ENCODE measurements at places on chromosomes 4 and X. TPM values are rescaled to one million over a fixed set of nuclear protein-coding genes. Genes with fewer than 3 reads are reported as not detected.
A peak's percentile ranks its signal among the peaks of the same experiment; 100 is the strongest.

FABP2 gene
- total RNA-seq = not detected

TMPRSS11B gene
- total RNA-seq = not detected

DNA sequence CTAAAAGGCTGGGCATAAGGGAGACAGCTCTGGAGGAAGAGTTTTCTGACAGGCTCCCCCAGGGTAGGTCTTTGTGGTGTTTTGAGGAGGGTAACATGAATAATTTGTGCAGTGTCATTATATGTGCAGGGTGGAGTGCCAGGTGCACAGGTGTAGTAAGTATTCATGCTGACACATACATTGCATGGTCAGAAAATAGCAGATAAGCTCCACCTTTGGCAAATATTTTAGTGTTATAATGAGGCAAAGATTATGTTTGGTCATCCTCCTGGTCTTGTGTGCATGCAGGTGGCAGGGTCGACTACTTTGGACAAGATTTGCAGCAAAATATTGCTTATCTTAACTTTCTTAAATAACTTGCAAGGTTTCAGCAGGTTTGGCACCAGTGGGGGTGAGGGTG lies 910.4 kb upstream of the PCDH10 start:
- no peak for DNase-seq

GRCh38 chr4:54954656-54955388 lies 170.6 kb downstream of the KDR start:
- DNase-seq = peak; percentile 40

USP17L12 gene
- total RNA-seq = not detected

DNA sequence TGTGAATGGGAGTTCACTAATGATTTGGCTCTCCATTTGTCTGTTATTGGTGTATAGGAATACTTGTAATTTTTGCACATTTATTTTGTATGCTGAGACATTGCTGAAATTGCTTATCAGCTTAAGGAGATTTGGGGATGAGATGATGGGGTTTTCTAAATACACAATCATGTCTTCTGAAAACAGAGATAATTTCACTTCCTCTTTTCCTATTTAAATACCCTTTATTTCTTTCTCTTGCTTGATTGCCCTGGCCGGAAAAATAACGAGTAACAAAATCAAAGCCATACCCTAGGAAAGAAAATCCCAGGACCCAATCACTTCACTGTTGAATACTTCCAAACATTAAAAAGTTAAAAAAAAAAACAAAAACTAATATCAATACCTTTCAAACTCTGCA lies 67.7 kb upstream of the UGT2B4 start:
- no peak for DNase-seq

- DNase-seq = no peak
Measured at GRCh38 chrX:103177556-103177955, 37.4 kb upstream of the BEX4 start.

DNA sequence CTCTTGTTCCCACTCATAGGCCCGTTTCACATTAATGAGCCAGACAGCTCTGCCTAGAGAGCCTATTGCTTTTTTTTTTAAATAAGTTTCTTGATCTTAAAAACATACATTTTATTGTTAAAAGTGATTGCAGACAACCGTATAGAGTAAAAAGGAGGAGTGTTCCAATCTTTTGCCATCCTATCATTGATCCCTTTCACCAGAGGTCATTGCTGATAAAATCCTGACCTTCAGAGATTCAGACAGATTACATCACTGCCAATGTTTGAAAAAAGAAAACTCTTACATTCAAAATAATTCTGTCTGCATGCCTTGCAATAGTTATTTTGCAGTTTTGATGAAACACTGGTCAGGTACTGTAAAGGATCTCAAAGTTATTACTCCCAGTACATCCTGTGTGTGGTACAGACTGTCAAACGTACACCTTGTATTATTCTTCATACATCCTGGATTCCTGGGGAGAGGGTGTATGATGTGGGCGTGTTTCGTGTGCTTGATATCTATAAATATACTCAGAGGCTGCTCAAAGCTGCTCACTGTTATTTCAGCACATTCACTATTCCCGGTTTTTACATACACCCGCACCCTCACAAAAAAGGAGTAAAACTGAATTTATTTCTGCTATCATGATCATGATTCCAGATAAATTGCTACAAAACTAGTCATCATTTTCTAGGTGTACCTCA lies 15.4 kb upstream of the KLHL2 start:
- no peak for DNase-seq

GRCh38 chr4:87211249-87211952 lies 9.0 kb downstream of the KLHL8 start:
- peak; percentile 20 for DNase-seq

DNA sequence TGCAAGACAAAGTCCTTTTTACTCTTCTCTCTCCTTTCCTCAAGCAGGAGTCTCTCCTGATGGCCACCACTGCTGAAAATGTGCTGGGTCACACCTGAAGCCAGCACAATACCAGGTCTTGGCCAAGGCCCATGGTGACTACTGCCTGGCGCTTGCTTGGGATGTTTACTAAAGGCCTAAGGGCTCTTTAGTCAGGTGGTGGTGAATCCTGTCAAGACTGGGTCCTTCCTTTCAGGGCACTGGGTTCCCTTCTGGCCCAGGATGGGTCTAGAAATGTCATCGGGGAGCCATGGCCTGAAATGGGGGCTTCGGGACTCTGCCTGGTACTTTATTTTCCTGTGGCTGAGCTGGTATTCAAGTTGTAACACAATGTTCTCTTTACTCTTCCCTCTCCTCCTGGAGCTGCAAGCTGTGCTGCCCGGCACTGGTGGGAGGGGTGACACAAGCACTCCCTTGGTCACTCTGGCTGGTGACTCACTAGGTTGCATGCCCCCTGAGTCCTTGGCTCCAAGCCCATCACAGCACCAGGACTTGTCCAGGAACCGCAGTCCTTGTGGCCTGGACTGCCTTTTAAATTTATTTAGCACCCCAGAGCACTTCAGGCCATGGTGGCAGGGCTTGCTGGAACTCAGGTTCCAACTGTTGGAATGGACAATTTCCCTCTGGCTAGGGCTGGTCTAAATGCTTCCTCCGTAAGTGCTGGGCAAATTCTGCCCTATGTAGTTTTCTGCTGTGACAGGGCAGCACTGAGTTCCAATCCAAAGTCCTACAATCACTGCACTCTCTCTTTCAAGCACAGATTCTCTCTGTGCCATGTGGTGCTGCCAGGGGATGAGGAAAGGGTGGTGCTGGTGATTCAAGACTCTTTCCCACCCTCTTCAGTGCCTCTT lies 11.3 kb downstream of the ARL13A start:
- peak; percentile 80 for DNase-seq

BCAP31 gene
- 400 TPM for total RNA-seq

- DNase-seq = no peak
Measured at GRCh38 chr4:165369522-165369921, 9.3 kb upstream of the CPE start.

FAM9C gene
- total RNA-seq = under 0.01 TPM

- no peak for DNase-seq
Measured at GRCh38 chr4:155943605-155944291, 9.9 kb downstream of the CTSO start.

DNA sequence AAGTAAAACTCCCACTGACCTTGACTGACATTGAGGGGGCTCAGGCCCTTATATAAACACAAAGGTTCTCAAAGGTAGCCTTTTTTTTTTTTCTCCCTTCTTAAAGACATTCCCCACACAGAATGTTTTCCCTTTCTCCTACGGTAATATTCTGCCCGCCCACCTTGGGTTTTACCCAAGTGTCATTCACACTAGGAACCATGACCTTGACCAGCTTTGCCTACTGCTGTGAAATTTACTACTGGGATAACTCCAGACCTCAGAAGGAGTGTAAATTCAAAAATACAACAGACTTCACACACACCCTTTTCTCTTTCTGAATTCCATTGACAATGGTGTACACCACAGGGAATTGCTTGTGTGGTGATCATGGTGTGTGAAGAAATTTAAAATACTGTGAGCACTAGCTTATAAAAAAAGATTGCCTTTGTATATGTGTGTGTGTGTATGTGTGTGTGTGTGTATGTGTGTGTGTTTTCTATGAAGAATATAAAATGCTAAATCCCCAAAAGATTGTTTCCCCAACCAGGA lies 589.5 kb upstream of the FTHL17 start:
- no peak for DNase-seq

- no peak for DNase-seq
Measured at GRCh38 chr4:117466388-117466787, 381.0 kb upstream of the TRAM1L1 start.

VEGFC gene
- 2.4 TPM for total RNA-seq

DNA sequence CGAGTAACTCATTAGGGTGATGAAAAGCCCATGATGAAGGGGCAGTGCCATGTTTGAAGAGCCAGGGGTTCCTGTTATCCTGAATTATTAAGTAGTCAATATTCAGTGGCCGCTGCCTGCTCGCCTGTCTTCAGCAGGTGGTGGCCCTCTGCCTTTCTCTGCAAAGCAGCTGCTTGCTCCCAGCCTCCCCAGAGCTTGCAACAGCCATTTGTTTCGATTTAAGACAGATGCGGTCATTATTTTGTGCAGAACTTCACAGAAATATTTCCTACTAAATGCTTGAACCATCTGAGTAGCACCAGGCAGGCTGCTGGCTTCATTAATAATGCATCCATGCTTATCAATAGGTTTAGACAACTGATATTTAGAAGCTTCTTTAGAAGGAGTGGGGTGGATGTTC lies 104.3 kb upstream of the TTC29 start:
- DNase-seq = no peak

- no peak for DNase-seq
Measured at GRCh38 chr4:158750379-158750778, 18.4 kb upstream of the FNIP2 start.

DGKK gene
- total RNA-seq = not detected

- DNase-seq = no peak
Measured at GRCh38 chr4:108830509-108831244, 67.8 kb upstream of the ETNPPL start.

YIPF6 gene
- total RNA-seq = 11.3 TPM

DNA sequence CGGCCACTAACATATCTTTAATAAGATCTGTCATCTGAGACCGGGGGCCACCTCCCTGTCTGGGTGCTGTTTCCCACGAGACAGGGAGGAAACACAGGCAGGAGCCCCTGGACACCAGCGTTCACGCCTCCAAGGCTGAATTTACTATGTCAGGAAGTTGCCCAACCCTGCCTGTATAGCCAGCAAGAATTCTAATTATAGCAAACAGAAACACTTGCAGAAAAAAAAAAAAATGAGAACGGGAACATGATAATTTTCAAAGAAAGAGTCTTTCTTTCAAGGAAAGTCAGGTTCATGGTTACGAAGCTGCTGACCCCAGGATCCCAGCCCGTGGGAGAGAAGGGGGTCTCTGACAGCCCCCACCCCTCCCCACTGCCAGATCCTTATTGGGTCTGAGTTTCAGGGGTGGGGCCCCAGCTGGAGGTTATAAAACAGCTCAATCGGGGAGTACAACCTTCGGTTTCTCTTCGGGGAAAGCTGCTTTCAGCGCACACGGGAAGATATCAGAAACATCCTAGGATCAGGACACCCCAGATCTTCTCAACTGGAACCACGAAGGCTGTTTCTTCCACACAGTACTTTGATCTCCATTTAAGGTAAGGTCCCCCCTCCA lies at the start of gene IL3RA:
Gene IL3RA (plus strand): TSS at position 455 of the 613 bp plus-strand sequence. CDS start 4,981 bp downstream, outside the sequence.
- peak; percentile 35 for DNase-seq

MAP7D2 gene
- under 0.01 TPM for total RNA-seq

DNA sequence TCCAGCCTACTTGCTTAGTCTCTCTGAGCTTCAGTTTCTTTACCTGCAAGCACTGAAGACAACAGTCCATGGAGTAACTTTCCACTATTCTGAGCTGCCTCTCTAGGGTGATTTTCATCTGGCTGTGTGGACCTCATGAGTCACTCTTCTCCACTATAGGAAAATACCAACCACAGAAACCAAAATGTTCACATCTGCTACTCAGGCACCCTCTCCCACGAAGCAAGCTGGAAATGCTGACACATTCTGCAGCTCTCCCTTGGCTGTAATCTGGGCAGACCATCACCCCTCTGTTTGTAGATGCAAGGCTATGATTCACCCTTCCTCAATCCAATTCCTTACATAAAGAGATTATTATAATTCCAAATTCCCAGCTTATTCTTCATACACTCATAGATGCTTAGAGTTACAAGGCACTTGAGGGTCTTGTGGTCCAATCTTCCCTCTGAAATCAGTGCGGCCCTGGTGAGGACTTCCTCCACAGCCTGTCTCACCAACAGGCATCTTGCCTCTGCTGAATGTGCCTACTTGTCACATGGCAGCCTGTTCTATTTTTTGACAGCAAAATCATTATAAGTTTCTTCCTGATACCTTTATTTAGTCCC lies 97.0 kb upstream of the LNX1 start:
- DNase-seq = peak; percentile 25

DNA sequence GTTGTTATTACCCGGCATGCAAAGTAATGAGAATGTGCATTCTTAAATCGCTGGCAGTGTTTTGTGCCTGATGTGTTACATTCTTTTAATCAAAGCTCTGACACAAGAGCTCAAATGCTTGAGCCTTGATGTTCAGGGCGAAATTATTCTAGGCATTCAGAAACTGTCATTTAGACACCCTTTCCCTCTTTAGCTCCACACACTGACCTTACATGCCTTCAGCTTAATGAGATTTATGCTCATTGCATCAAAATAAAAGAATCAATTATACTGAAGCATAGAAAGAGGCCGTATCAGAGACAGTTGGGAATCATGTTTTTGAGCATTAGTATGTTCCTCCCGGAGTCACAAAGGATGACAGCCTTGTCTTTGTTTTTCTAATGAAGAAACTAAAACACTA lies 56.7 kb downstream of the FAM114A1 start:
- DNase-seq = no peak

GRCh38 chrX:111447298-111447697 lies 35.3 kb upstream of the DCX start:
- peak; percentile 1 for DNase-seq

DNA sequence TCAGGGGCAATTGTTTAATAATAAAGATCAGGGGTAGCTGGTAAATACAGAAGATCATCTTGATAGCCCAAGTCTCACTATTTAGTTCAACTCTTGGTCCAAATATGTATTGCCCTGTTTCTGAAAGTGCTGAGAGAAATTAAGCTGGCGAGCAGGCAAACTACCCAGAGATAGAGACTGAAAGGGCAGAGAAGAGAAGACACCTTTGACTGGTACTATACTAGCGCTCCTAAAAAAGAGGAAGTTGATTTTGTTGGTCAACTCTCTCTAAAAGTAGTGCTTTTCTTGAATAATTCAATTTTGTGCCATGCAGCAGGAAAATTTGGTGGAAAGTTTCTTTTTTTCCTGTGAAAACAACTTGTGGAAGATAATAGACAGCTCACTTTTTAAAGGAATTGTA lies 64.0 kb downstream of the IGSF1 start:
- DNase-seq = no peak

Data from lung microvascular endothelial cell (primary cell).